ENCODE measurements at places on chromosomes 11 and 22.

DNA sequence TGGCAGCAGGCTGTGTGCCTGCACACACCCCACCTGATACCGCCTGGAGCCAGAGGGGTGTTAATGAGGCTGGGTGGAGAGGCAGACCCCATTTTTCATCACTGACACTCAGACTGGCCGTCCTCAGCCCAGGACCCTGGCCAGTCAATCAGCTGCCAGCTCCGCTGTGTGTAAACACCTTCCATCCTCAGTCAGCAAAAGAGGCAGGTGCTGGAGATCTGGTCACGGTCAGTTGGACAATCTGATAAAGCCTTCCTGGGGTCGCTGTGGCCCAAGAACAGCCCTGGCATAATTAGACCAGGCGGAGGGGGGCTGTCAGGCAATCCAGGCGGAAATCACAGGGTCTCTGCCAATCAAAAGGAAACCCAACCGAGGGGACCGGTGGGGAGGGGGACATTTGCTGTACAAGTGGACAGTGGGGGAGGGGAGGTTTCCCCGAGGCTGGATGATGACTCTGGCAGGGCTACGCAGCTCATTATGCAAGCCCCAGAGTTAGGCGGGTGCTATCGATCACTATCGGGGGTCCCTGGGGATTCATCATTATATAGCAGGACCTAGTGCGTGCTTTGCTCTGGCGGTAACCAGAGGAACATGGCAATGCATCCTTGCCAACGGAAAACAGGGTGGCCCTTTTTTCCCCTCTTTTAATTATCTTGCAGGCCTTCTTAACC is 72.9 kb downstream of the ABTB2 start:
- H3K4me3 ChIP-seq: no peak overlapping the region
- no peak overlapping the region for H3K27ac ChIP-seq
- no peak for DNase-seq
- no peaks in the 10 kb centered on the region for H3K27me3 ChIP-seq
- H3K36me3 ChIP-seq: no peaks in the 10 kb centered on the region
- H3K4me1 ChIP-seq: peaks cover 9% of the 10 kb centered on the region

DNA sequence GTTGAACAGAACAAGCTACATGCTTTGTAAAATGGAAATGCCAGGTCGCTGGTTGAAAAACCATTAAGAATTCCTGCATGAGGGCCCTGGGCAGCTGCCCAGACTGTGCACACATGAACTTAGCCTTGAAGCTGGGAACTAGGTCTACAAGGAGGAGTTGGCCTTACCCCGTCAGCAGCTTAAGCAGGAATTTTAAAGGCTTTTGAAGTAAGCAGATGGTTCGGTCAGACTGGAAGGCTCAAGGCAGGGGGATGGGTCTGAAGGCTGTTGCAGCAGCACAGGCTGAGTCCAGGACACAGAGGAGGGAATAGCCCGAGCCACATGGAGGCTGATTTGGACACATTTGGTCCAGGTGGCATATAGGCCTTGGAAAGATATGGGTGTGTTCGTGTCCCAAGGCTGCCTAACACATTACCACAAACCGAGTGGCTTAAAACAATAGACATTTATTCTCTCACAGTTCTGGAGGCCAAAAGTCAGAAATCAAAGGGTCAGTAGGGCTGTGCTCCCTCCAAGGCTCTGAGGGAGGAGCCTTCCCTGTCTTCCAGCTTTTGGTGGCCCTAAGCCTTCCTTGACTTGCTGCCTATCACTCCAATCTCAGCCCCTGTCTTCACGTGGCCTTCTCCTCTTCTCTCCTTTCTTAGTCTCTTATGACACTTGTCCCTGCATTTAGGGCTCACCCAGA is 11.6 kb downstream of the LIF start:
- no peaks in the 10 kb centered on the region for H3K36me3 ChIP-seq
- no peak for DNase-seq
- peaks cover 6% of the 10 kb centered on the region for H3K27me3 ChIP-seq

DNA sequence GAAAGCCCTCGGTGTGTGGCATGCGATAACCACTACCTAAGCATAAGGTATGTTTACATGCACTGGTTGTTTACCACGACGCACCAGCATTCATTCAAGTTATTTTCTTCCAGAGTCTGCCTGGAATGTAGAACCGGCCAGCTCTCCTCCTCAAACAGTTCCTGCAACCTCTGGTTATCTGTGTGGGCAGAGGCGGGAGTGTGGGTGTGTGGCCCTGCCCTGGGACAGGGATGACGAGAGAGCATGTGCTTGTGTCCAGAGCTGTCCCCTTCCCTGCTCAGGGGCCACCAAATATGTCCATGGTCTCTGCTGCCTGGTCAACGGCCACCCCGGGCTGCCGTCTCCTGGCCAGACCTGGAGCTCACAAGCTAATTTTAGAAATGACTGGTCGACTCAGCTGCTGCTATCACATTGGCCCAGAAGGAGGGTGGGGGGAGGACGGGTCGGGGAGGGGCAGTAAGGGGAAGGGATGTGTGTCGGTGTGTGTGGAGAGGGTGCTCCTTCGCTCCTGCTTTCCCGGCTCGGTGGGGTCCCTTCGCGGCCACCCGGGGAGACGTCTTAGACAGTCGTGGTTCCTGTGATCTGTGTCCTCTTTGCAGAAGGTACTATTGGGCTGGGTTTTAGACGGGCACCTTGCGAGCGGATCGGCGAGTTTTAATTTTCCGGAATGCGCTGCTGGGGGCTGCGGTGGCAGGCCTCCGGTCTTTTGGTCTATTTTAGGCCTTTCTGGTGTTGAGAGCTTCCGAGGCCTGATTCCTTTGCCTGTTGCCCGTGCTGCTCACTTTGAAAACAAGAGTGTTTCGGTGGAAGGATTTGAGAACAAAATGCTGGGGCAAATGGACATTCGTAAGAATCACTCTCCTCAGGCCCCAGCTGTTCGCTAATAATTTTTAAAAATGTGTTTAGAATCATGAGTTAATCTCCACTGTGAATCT is at the start of gene MYO18B:
Gene MYO18B (plus strand): TSS at position 497 of the 935 bp plus-strand sequence. CDS start 18,905 bp downstream, outside the sequence.
- H3K4me3 ChIP-seq: no peak within 1 kb of the TSS
- no peak within 1 kb of the TSS for H3K27ac ChIP-seq
- no peaks in the 10 kb centered on the region for H3K36me3 ChIP-seq
- H3K27me3 ChIP-seq: peaks cover 13% of the 10 kb centered on the region

DNA sequence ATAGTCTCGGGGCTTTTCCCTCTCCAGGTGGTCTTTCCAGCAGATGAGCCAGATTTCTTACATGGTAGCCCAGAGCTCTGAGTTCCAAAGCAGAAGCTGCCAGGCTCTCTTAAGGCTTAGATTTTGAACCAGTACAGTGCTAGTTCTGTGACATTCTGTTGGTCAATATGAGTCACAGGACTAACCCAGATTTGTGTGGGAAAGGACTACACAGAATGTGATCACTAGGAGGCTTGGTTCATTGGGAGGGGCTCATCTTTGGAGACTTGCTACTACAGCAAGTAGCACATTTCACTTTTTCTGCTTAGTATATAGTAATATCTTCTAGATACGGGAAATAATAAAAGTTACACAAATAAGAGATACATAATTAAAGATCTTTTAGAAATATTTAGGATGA is 24.1 kb downstream of the RNF214 start:
- no peak overlapping the region for H3K27ac ChIP-seq
- H3K4me1 ChIP-seq: no peaks in the 10 kb centered on the region
- H3K27me3 ChIP-seq: no peaks in the 10 kb centered on the region
- no peak for DNase-seq

DNA sequence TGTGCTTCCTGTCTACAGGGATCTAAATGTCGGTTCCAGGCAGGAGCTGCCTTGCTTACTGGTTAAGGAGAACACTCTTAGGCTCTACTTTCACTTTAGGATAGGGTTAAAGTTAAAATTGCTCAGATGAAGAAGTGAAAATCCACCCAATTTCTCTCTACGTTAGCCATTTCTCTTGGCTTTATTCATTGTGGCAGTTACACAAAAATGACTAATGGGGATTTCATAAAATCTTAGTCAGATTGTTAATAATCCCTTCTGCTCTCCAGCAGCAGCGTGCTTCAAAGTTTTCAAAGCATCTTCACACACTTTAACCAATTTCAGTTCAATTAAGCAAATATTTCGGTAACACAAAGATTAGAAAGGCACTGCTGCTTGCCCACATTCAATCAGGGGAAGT is 58.4 kb upstream of the RCN1 start:
- no peaks in the 10 kb centered on the region for H3K36me3 ChIP-seq
- no peaks in the 10 kb centered on the region for H3K4me1 ChIP-seq
- H3K27ac ChIP-seq: no peak overlapping the region
- peaks cover 4% of the 10 kb centered on the region for H3K27me3 ChIP-seq
- H3K4me3 ChIP-seq: no peak overlapping the region

GRCh38 chr11:125402435-125402834 is 93.6 kb downstream of the FEZ1 start:
- H3K27me3 ChIP-seq: peaks cover 18% of the 10 kb centered on the region
- DNase-seq: peak; percentile 26
- peaks cover 5% of the 10 kb centered on the region for H3K36me3 ChIP-seq
- no peak overlapping the region for H3K4me3 ChIP-seq

- DNase-seq: no peak
- H3K4me3 ChIP-seq: no peak overlapping the region
- no peaks in the 10 kb centered on the region for H3K36me3 ChIP-seq
- H3K27ac ChIP-seq: no peak overlapping the region
- H3K27me3 ChIP-seq: no peaks in the 10 kb centered on the region
These were observed 77.6 kb downstream of the TENM4 start for GRCh38 chr11:79363256-79363655.

DNA sequence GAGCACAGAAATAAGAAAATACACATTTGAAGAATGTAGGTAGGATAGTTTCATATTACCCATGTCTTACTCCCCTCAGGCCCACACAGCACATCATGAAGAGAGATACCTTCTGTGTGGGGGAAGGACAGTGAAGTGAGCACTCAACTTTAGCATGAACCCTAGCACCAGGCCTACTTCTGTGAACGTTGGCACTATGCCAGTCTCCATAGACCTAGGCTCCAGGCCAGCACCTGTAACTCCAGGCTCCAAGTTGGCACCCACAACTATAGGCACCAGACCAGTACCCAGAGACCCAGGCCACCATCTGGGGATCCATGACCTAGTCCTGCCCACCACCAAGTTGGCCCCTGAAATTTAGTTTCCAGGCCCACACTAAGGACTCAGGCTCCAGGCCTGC is 410.9 kb downstream of the INSC start:
- no peaks in the 10 kb centered on the region for H3K27me3 ChIP-seq
- H3K36me3 ChIP-seq: no peaks in the 10 kb centered on the region
- DNase-seq: no peak

GRCh38 chr22:43273902-43274484 is 69.2 kb downstream of the SCUBE1 start:
- H3K36me3 ChIP-seq: no peaks in the 10 kb centered on the region
- no peak overlapping the region for H3K4me3 ChIP-seq
- peaks cover 30% of the 10 kb centered on the region for H3K27me3 ChIP-seq
- H3K4me1 ChIP-seq: no peaks in the 10 kb centered on the region

DNA sequence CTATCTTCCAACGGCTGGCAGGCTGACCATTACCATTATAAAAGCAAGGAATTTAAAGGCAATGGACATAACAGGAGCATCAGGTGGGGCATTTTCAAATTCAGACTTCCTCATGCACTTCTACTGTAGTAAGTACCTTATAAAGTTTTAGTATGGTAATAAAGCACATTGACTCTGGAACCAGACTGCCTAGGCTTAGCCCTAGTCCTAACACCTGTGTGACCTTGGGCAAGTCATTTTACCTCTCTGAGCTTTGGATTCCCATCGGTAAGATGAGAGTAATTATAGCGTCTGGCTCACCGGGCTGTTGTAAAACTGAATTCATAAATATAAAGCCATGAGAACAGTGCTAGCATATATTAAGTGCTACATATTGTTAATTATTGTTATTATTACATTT is 69.2 kb upstream of the OLFML1 start:
- no peak overlapping the region for H3K27ac ChIP-seq
- no peak overlapping the region for H3K4me3 ChIP-seq
- H3K27me3 ChIP-seq: no peaks in the 10 kb centered on the region
- DNase-seq: no peak
- no peaks in the 10 kb centered on the region for H3K36me3 ChIP-seq

GRCh38 chr11:95156916-95157541 is 67.4 kb downstream of the ENDOD1 start:
- peaks cover 29% of the 10 kb centered on the region for H3K4me1 ChIP-seq
- H3K27ac ChIP-seq: peak overlapping the region; percentile 22
- H3K27me3 ChIP-seq: no peaks in the 10 kb centered on the region

GRCh38 chr11:101331411-101331810 is 201.8 kb upstream of the PGR start:
- H3K27me3 ChIP-seq: no peaks in the 10 kb centered on the region
- H3K27ac ChIP-seq: no peak overlapping the region
- DNase-seq: no peak

- no peaks in the 10 kb centered on the region for H3K36me3 ChIP-seq
- H3K4me3 ChIP-seq: no peak overlapping the region
- no peak for DNase-seq
- H3K4me1 ChIP-seq: peaks cover 20% of the 10 kb centered on the region
- H3K27ac ChIP-seq: no peak overlapping the region
These were observed 38.5 kb downstream of the TRAF6 start for GRCh38 chr11:36471577-36471976.

- no peaks in the 10 kb centered on the region for H3K27me3 ChIP-seq
- no peaks in the 10 kb centered on the region for H3K36me3 ChIP-seq
- peaks cover 6% of the 10 kb centered on the region for H3K4me1 ChIP-seq
- no peak for DNase-seq
- no peak overlapping the region for H3K27ac ChIP-seq
- H3K4me3 ChIP-seq: no peak overlapping the region
These were observed 5.5 kb downstream of the CSNK2A3 start for GRCh38 chr11:11347592-11347991.

DNA sequence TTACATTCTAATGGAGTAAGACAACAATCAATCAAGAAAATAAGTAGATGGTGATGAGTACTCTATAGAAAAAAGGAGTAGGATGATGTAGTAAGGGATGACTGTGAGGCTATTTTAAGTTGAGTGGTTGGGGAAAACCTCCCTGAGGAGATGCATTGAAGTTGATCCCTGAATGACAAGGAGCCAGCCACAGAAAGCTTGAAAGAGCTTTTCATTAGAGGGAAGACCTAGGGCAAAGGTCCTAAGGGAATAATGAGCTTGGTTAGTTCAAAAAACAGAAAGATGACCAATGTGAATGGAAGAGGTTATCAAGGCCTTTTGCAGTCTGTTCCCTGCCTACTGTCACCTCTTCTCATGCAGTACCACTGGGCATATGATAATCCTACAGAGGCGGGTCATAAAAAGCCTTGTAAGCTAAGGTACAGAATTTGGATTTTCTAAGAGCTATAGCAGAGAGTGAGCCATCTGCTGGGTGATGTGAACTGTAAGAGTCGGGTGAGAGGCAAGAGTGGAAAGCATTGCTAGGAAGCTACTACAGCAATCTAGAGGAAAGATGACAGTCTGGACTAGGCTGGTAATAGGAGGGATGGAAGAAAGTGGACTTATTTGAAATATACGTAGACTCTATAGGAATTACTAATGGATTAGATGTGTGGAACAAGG is 3.1 kb downstream of the PPP2R1B start:
- no peaks in the 10 kb centered on the region for H3K27me3 ChIP-seq
- H3K4me3 ChIP-seq: no peak overlapping the region
- H3K27ac ChIP-seq: no peak overlapping the region

DNA sequence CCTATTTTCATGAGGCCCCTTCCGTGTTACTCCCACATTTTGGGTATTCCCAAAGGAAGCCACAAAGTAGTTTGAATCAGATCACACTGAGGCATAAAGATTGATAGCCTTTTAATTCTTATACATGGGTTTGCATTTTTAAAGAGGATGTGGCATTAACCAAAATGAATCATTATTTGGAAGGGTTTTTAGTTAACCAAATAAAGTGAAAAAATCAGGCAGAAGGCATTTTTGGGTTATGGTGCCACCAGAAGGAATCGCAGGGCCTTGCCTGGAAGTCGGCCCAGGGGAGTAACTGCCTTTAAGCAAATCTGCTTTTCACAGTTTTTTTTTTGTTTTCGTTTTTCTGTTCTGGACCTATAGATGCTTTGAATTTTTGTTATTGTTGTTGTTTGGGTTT is 55.4 kb downstream of the HSD17B12 start:
- no peak overlapping the region for H3K27ac ChIP-seq
- H3K4me1 ChIP-seq: peaks cover 33% of the 10 kb centered on the region
- no peak for DNase-seq
- no peak overlapping the region for H3K4me3 ChIP-seq
- H3K36me3 ChIP-seq: peaks cover 9% of the 10 kb centered on the region

Measured in suprapubic skin (tissue), 4 donors.